Mesenteric fat pad (tissue), 1 donor: ENCODE measurements at places on chromosomes 5 and 9. TPM values are rescaled to one million over a fixed set of nuclear protein-coding genes. Genes with fewer than 3 reads are reported as not detected.

The F2RL2 gene
- total RNA-seq: 0.10 TPM

DNA sequence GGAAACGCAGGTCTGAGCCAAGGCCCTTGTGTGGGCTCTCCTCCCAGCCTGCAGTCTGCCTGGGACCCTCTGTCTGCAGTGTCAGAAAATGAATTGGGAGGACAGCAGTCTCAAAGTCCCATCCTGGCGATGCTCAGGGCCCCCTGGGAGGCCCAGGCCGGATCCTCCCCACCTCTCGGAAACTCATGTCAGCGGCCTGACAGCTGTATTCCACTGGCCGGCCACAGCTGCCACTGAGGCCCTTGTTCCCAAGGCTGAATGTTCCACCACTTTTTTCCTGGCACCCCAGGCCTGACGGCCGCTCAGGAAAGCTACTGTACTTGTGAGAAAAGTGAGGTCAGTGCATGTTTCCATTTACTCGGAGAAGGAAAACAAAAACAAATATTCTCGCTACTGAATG is 180.0 kb downstream of the FGF18 start:
- DNase-seq: peak; percentile 72

DNA sequence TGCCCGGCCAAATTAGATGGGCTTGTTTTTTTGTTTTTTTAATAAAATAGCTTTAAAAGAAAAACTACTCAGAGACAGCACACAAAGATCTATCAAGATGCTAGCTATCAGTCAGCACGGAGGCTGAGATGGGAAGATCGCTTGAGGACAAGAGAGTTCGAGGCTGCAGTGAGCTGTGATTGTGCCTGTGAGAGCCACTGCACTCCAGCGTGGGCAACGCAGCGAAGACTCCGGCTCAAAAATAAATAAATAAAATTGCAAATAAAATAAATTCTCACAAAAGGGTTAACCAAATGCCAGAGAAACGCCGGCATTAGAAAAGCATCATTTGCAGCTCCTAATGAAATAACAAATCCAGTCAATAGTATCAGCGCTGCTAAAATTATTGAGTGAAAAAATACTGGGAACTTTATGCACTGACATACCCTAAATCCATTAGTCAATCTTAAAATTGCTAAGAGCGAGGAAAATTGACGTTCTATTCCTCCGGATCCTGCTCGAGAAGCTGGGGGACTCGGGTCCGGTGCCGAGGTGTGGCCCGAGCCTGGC is 681 bp downstream of the CPLANE1 start:
- DNase-seq: no peak

The PCDHB15 gene
- 3.4 TPM for total RNA-seq

DNA sequence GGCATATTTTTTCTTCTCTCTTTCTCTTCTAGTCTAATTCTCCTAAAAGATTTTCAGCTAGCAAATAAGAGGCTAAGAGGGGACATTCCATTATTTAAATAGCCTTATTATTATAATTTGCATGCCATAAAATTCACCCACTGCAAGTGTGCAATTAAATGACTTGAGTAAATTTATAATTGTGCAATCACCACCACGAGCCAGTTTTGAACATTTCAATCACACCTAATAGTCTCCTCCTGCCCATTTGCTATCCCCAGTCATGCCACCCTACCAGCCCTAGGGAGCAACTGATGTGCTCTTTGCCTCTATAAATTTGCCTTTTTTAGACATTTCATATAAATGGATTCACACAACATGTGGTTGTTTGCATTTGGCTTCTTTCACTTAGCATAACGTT is 12.0 kb upstream of the SLC36A2 start:
- no peak for DNase-seq

The ZDHHC21 gene
- 8.3 TPM for total RNA-seq

DNA sequence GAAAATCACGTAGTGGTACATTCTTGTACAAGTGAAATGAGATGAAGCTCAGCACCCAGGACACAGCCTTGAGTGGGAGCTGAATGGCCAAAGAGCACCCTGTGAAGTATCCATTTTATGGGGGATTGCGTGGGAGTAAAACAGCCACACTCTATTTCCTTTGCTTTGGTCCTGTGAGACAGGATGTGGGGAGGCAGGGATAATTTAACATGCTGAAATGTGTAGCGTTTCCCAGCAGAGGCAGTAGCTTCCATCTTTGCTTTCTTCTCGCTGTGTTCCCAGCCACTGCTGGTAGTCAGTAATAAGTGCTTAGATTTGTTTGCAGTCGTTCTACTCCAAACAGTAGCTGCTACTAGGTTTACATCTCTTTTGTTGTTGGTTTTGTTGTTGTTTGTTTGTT is 4.4 kb downstream of the IL31RA start:
- no peak for DNase-seq

The ASB6 gene
- total RNA-seq: 14.6 TPM

The FRRS1L gene
- total RNA-seq: 0.32 TPM
